A172 (cell line): ENCODE measurements at places on chromosomes 5 and 9. TPM values are rescaled to one million over a fixed set of nuclear protein-coding genes. Genes with fewer than 3 reads are reported as not detected.

GRCh38 chr9:99416007-99416406 lies 193.9 kb downstream of the SEC61B start:
- DNase-seq, result peak; percentile 42

- peak; percentile 91 for DNase-seq
Measured at GRCh38 chr9:136551401-136552116, 5.7 kb upstream of the NOTCH1 start.

DNA sequence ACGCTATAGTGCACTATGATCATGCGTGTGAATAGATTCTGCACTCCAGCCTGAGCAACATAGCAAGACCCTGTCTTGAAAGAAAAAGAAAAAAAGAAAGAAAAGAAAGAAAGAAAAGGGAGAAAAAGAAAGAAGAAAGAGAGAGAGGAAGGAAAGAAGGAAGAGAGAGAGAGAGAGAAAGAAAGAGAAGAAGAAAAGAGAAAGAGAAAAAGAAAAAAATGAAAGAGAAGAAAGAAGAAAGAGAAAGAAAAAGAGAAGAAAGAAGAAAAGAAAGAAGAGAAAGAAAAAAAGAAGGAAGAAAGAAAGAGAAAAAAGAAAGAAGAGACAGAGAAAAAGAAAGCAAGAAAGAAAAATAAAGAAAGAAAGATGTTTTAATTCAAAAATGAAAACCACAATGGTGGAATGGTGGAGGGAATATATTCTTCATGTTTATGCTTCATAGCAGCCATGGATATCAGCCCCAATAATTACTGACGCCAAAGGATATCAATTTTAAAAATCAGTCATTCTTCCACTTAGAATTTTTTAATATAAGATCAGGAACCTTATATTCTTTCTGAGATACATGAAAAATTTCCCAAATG lies 168.7 kb upstream of the TBCA start:
- no peak for DNase-seq

GRCh38 chr5:135341696-135342550 lies 57.1 kb downstream of the MACROH2A1 start:
- DNase-seq, result no peak

GRCh38 chr9:83965350-83966208 lies 14.4 kb downstream of the HNRNPK start:
- DNase-seq, result no peak

DNA sequence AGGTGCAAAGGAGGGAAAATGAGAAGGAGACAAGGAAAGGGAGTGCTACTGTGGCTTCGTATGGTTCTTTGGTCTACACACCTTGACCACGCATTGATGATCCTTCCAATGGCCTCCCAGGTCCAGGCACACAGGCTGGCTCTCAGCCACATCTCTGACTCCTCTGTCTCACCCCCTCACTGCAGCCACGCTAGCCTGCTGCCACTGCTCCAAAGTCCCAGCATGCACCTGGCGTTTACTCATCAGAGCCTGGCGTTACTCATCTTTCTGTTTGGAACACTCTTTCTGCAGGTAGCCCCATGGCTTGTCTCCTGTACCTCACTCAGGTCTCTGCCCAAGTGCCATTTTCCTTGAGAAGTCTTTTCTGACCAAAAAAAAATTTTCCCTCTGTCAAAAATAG lies 195.5 kb downstream of the SNCAIP start:
- DNase-seq, result no peak

DNA sequence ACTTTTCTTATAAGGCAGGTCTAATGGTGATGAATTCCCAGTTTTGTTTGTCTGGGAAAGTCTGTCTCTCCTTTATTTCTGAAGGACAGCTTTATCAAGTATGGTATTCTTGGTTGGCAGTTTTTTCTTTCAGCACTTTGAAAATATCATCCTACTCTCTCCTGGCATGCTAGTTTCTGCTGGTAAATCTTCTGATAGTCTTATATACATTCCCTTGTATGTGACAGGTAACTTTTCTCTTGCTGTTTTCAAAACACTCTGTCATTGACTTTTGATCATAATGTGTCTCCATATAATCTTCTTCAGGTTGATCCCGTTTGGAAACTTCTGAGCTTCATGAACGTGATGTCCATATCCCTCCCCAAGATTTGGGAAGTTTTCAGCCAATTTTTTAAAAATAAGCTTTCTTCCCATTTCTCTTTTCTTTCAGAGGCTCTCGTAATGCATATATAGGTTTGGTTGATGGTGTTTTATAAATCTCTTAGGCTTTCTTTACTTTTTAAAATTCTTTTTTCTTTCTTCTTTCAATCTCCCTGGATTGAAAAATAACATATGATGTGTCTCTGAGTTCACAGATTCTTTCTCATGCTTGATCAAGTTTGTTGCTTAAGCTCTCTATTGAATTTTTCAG lies 22.5 kb upstream of the GRAMD2B start:
- no peak for DNase-seq

Gene GABRA1
- 1.4 TPM in 1 of 2 replicates, not detected in the other for total RNA-seq

DNA sequence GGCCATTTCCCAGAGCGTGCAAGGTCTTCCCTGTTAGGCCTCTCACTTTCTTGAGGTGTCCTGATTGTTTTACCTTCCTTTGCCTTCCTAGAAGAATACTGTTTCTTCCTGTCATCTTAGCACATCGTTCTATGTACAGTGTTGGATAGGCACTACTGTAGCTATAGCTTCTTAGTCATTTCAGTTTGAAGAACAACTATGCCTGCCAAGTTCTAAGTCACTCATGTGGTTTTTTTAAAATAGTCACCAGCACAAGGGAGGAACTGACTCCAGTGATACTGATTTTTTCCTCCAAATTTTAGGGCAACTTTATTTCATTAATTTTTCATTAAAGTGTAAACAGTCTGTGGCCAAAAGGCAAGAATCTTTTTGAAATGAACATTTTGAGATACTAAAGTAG lies 122.4 kb upstream of the NR5A1 start:
- DNase-seq, result peak; percentile 64

Gene CENPP
- total RNA-seq, result 11.6 and 19.0 TPM in 2 replicates

GRCh38 chr5:104126980-104127379 lies 564.4 kb upstream of the NUDT12 start:
- peak; percentile 11 for DNase-seq

- peak; percentile 65 for DNase-seq
Measured at GRCh38 chr5:155631116-155631515, 617.6 kb downstream of the KIF4B start.

Gene RC3H2
- 59.9 and 62.0 TPM in 2 replicates for total RNA-seq

- DNase-seq, result no peak
Measured at GRCh38 chr9:38408719-38409118, 15.5 kb downstream of the IGFBPL1 start.

- DNase-seq, result peak; percentile 37
Measured at GRCh38 chr5:54610197-54610944, 92.8 kb downstream of the SNX18 start.

- peak; percentile 74 for DNase-seq
Measured at GRCh38 chr9:6054280-6055099, 39.1 kb upstream of the RANBP6 start.

DNA sequence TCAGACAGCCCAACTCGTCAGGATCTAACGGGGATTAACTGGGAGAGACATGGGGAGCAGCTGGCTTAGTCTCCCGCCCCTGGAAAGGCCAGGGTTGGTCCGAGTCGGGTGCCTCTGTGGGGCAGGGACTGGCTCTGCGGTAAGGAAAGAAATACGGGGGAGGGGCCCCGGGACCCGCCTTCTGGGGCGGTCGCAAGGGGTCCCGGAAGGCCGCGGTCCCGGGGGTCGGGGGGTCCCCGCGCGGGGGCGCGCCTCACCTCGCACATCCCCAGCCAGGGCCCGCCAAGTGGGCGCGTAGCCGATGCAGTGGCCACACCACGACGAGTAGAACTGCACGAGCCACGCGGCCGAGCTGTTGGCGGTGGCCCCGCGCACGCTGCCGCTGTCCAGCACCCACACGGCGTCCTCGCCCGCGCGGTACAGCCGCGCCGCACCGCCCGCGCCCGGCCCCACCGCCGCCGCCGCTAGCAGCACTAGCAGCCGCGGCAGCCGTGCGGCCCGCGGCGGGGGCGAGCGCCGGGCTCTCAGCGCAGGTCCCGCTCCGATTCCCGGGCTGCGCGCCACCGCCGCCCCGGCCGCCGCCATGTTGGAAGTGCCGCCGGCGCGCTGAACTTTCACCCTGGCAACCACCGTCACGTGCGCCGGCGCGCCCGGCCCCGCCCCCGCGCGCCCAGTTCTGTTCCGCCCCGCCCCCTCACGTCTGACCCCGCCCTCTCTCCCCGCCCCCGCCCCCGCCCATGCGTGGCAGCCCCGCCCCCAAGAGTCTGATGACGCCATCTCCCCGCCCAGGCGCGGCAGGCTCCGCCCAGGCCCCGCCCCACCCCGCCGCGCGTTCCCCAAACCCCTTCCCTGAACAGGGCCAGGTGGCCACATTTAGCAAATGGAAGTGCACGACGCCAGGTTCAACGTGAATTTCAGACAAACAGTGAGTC lies at the start of gene QSOX2:
Gene QSOX2 (minus strand): TSS at position 594 of the 932 bp plus-strand sequence. CDS start 9 bp downstream, at position 585.
- peak; percentile 56 for DNase-seq

Gene SV2C
- not detected in 2 replicates for total RNA-seq

Gene SLIT3
- 0.12 and 0.31 TPM in 2 replicates for total RNA-seq

Gene NR4A3
- 0.02 TPM in 1 of 2 replicates, not detected in the other for total RNA-seq

GRCh38 chr5:110817459-110817858 lies 78.7 kb downstream of the SLC25A46 start:
- DNase-seq, result peak; percentile 11

GRCh38 chr5:167767795-167768194 lies 523.6 kb upstream of the WWC1 start:
- no peak for DNase-seq

DNA sequence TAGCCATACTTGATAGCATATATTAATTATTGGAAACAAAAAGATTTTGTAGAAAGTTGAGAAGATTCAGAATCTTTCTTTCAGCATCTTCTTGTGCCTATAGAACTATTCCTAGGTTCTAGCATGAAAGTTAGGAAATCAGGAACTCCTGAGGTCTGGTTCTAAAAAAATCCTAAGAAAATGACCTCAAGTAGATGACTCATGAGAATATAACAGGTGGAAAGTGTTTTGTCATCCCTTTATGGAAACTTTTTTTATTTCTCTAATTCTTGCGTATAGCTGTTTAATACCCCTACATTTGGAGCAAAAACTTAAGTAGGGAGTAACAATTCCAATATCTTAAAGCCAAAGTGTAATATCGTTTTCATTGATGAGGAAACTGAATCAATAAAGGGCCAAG lies 574.1 kb downstream of the NR2F1-AS1 start:
- no peak for DNase-seq

Gene PCDHGB5
- total RNA-seq, result 0.10 TPM in 1 of 2 replicates, not detected in the other

- DNase-seq, result no peak
Measured at GRCh38 chr5:58887721-58888409, 305.0 kb downstream of the RAB3C start.

- no peak for DNase-seq
Measured at GRCh38 chr5:175853573-175854230, 17.7 kb upstream of the CPLX2 start.

- no peak for DNase-seq
Measured at GRCh38 chr9:114006931-114007691, 71.0 kb downstream of the AMBP start.

- DNase-seq, result no peak
Measured at GRCh38 chr9:107862881-107863280, 373.3 kb upstream of the KLF4 start.

- DNase-seq, result no peak
Measured at GRCh38 chr9:131396626-131397025, 2.7 kb downstream of the PRRC2B start.

DNA sequence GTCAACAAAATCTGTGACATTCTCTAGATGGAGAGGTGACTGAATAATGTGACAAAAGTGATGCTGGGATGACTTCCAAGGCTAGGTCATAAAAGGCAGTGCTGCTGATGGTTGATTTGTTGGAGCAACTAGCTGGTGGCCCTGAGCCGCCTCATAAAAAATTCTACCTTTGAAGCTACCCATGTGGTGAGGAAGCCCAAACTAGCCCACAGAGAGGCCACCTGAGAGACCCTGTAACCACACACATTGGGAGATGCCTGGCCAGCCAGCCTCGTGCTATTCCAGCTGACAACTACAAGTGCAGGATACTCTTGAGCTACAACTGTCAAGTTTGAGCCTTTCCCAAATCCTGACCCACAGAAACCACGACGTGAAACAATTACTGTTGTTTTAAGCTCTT lies 22.7 kb downstream of the CLTA start:
- DNase-seq, result no peak

Gene BARHL1
- not detected in 2 replicates for total RNA-seq

Gene FRMD3
- total RNA-seq, result 0.96 and 6.2 TPM in 2 replicates

Gene OLFML2A
- total RNA-seq, result 12.0 and 18.0 TPM in 2 replicates

Gene MYMK
- not detected in 2 replicates for total RNA-seq

Gene ESM1
- 1.4 and 2.5 TPM in 2 replicates for total RNA-seq

- peak; percentile 13 for DNase-seq
Measured at GRCh38 chr5:32170303-32171151, 3.6 kb downstream of the GOLPH3 start.

Gene CDC14B
- total RNA-seq, result 24.0 and 27.1 TPM in 2 replicates

DNA sequence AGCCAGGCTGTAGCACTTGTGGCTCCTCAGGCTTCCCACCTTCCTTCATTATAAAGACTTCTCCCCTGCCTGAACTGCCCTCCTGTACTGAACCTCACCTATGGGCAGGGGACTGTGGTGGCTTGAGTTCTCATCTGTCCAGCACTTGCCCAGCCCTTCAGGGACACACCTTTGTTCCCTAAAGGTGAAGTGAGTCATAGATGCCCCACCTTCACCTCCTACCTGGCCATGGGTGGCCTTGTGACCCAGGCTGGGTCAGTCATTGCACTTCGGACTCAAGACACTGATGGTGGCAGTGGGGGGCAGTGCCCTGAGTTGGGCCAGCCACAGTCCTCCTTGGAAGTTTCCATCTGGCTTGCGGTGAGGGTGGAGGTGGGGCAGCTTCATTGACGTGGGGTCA lies 26.1 kb upstream of the PSD2 start:
- DNase-seq, result no peak

DNA sequence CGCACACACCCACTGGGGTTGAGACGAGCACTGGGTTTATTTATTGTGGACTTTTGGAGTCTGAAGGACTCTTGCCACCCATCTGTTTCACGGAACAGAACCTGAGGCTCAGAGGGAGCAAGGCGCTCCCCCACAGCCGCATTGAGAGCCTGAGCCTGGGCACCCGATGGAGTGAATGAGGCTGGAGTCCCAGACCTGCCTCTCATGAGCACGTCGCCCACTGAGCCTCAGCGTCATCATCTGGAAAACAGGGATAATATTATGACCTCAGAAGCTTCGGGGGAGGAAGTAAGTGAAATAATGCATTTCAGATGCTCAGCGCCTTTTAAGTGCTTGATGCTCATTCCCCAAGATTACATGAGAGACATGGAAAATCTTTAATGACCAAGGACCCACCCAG lies 5.5 kb downstream of the NEK6 start:
- DNase-seq, result no peak

DNA sequence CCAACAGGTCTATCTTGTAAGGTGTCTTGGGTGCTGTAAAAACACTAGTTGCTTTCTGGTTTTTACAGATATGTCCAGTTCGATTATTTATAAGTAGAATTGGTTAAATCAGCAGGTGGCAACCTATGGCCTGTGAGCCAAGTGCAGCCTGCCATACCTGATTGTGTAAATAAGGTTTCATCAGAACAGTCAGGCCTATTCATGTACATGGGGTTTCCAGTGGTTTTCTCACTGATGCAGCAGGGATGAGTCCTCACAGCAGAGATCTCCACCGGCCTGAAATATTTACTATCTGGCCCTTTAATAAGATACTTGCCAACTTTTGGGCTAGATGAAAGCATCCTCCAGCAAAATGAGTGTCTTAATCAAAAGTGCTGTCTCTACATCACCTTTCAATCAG lies 132.9 kb upstream of the ICE1 start:
- DNase-seq, result no peak

Gene ADAMTSL1
- total RNA-seq, result 5.3 and 11.4 TPM in 2 replicates

Gene TMEM171
- total RNA-seq, result 15.7 and 23.5 TPM in 2 replicates

Gene ZNF366
- not detected in 2 replicates for total RNA-seq
